ENCODE measurements at places on chromosomes 16 and 17.
A peak's percentile ranks its signal among the peaks of the same experiment; 100 is the strongest.

GRCh38 chr16:79754501-79754900 lies 154.0 kb upstream of the MAF start:
- no peak for DNase-seq

- no peak for DNase-seq
These were observed 52.4 kb upstream of the JPH3 start for GRCh38 chr16:87549627-87550494.

DNA sequence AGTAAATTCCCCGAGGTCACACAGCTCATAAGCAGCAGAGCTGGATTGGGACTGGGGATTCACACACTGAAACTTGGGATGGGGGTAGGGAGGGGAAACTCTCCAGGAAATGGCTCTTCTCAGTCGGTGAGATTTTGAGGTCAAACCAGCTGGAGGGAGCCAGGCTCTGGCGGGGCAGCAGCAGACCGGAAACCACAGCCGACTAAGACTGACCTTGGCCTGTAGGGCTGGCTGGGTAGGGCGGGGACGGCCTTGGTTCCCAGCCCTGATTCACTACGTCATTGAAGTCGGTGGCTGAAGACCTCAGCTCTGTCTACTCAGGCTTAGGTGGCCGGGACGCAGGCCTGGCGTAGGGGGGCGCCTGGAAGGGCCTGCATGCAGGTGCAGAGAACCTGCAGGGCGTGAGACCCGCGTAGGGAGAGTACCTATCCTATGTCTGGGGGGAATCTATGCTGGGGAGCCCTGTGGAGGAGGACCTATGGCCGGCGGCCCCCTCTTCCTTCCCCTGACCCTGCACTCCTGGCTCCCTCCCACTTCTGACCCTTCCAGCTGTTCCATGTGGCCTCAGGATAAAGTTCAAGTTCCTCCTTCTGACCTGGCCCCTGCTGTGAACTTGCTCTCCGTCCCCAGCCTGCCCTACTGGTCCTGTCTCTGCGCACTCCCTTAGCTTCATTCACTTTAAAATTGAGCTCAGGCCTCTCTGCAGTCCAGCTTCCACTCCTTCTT lies 11.9 kb upstream of the SLC4A1 start:
- DNase-seq, result no peak

DNA sequence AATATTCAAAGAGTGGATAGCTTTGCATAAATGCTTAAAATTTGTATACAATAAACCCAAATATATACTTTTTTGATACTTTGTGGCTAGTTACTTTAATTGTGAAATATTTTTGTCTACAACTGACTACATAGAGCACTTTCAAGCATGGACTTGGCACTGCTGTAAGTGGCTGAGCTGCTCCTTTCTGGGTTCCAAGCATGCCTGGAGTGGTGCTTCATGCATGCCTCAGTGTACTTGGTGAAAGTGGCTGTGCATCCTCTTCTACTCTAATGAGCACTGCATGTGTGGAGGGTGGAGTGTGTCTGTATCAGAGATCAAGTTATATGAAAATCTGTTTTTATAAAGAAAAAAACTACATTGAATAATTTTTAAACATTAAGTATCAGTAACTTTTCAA lies 94.1 kb downstream of the OMG start:
- no peak for DNase-seq

DNA sequence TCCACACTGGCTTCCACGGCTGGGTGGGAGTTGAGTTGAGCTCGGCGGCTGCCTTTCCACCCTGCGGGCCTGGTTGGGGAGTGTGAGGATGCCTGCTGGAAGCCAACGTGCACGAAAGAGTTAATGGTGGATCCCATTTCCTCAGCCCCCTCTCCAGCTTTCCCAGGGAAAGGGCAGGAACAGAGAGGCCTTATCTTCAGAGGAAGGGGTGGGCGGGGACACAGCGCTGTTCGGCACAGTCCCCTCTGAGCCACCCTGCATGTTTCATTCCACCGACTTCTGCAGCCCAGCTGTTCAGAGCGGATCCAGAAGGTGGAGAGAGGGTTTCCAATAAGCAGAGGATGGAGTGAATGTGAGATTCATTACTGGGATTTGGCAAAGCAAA lies 295.3 kb downstream of the SEC14L1 start:
- DNase-seq, result no peak

DNA sequence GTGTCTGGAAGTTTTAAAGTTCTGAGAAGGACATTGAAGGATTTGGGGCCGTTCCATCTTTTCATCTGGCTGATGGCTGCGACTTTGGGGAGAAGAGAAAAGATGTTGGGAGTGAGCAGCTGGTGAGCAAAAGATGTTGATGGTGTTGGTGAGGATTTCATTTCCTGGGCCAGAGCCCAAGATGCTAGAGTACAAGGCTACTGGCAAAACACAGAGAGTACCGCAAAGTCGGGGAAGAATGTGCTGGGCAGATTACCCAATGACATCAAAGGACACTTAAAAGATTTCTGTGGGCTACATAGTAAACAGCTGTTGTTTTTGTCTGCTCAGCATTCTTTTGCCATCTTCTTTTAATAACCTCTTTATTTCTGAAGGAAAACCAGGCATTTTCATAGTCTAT lies 49.4 kb upstream of the GAS7 start:
- no peak for DNase-seq

DNA sequence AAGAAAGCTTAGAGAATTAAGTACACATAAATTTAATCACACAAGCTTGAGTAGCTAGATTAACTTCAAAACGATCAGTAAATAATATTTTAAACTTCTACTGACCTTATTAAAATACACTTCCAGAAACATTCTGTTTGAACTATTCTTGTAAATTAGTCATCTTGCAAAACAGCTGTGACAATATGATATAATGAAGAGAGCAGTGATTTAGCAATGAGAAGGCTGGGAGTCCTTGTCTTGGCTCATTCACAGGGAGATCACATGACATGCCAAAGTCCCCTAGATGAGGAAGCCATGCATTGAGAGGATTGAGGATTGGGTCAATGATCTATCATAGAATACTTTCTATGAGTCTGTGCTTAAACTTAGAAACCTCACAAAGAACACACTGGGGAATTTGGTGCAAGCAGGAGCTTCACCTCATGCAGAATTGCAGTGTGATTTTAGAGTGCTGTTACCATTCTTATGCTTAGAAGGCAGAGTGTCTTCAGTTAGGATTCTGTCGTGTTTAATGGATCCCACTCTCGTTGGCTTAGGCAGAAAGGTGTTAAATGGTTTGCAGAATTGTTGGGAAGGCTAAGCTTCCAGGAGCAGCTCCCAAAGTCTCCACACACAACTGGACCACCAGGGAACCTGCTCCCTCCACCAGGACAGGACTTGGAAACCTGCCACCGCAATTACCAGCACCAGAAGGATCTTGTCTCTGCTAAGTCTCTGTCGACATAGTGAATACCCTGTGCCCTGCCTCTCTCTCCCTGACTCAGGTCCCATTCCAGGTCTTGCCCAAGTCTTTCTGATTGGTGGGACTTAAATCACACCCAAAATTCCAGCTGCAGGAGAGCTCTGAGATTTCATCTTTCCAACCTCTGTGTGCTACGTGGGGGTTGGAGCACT lies 87.1 kb downstream of the USP22 start:
- DNase-seq, result no peak

GRCh38 chr17:7219812-7220592 lies at the start of the genes ACADVL and DLG4:
Gene ACADVL (plus strand): TSS chr17:7219938. CDS start chr17:7219985, 47 bp downstream.
Gene DLG4 (minus strand): TSS chr17:7219836.
- DNase-seq, result peak; percentile 80

Data from Caco-2 (cell line).